ENCODE measurements at places on chromosomes 2 and 18. TPM values are rescaled to one million over a fixed set of nuclear protein-coding genes. Genes with fewer than 3 reads are reported as not detected.

GRCh38 chr2:1940679-1941078 lies 196.4 kb upstream of the PXDN start:
- no peak for DNase-seq

- no peak for DNase-seq
Measured at GRCh38 chr2:235200216-235200615, 248.4 kb downstream of the SH3BP4 start.

GRCh38 chr2:106579750-106580197 lies 92.6 kb downstream of the CD8B2 start:
- DNase-seq = no peak

LCT gene
- polyA plus RNA-seq = not detected

GRCh38 chr18:32530947-32531651 lies 60.4 kb upstream of the GAREM1 start:
- DNase-seq = no peak

DNA sequence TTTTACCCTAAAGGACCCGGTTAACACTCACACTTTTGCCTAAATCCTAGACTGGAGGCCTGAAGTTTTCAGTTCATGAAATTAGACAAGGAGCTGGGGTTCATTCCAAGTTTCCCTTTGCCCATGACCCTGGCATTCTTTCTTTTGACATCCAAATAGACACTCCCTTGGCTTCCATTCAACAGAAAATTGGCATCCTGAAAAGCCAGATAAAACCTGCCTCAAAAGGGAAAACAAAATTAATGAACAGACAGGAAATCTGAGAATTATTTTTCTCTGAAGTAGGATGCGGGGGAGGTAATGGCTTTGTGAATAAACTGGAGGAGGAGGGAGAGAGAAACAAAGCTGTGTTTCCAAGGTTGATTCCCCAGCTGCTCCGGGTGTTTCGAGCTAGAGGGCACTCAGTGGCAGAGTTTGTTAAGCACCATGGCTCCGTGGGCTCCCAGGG lies 41.0 kb downstream of the SPP2 start:
- no peak for DNase-seq

- DNase-seq = no peak
Measured at GRCh38 chr2:239937866-239938640, 87.1 kb downstream of the NDUFA10 start.

DNA sequence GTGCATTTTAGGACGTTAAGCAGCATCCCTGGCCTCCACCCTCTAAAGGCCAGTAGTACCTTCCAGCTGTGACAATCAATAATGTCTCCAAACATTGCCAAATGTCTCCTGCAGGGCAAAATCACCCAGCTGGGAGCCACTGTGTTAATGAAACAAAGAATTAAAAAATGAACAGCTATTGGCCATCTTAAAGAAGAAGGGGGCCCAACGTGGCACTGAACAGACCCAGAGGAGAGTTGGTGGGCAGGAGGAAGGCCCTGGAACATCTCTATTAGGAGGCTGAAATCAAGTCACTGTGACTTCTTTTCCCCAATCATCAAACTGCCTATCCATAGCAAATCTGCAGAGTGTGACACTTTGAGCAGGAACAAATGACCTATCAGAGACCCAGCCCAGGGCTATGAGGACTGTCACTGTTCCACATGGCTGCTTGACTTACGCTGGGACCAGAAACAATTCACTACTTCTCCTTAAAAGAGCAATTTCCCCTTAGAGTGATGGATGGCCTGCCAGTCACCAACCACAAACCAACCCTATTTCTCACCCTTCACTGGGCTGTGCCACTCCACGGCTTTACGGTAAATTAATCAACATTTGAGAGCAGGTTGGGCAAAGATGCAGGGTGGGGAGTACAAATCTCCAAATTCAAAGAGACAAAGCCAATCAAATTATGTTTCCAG lies 35.2 kb upstream of the TEX51 start:
- peak; percentile 15 for DNase-seq

DNA sequence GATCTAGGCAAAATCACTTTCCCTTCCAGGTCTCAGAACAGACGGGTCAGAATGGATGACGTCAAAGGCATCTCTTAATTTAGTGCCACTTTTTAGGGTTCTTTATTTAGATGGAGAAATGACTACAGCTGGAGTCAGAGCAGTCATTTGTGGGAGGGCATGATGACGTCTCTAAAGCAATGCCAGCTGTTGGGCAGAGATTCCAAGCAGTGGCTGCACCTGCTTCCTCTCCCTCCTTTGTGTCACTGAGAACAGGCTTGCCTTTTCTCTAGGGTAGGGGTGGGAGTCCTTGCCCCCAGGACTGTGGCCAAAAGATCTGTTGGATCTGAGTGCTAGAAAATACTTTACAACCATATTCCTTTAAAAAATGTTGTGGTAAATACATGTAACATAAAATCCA lies 28.7 kb upstream of the SKOR2 start:
- DNase-seq = no peak

DNA sequence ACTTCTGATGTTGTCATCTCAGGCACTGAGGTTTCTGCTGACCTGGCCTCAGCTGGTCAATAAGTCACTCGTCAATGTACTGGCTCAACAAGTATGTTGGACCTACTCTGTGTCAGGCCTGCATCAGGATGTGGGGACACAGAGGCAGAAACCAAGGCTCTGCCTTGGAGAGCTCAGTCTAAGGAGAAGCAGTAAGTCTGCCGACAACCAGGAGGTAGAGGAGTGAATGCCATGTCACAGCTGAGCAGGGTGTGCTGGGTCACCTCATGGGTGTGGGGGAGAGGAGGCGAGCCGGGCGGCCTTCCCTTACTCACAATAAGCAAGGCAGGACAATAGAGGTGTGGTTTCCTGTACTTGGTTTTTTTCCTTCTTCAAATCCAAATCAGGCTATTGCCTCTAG lies 75.8 kb downstream of the COLEC12 start:
- DNase-seq = no peak

Data from right renal pelvis (tissue), 4 donors.